D341Med (cell line): ENCODE measurements at places on chromosomes 12 and 14.
A peak's percentile ranks its signal among the peaks of the same experiment; 100 is the strongest.

- DNase-seq: no peak
Measured at GRCh38 chr14:61218157-61218556, 63.0 kb downstream of the TMEM30B start.

GRCh38 chr12:129067491-129067890 is 214.2 kb downstream of the GLT1D1 start:
- no peak for DNase-seq

- no peak for DNase-seq
Measured at GRCh38 chr12:107435072-107435471, 250.5 kb upstream of the PWP1 start.

DNA sequence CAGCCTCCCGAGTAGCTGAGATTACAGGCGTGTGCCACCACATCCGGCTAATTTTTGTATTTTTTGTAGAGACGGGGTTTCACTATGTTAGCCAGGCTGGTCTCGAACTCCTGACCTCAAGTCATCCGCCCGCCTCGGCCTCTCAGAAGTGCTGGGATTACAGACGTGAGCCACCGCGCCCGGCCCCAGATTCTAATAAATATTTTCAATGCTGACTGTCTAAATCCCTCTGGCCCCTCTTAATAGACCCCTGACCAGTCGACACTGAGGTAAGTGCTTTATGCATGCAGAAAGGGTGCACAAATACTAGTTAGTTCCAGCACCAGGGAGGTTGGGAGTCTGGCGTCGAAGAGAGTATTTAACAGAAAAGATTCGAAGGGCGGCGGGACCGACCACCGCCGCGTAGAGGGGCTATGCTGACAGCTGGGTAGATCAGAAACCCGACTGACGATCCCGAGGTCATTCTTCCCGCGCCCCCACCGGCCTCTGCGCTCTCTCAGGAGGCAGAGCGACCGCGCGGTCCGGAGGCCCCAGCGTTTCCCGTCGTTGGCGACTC is 1.1 kb upstream of the SPATS2 start:
- no peak for DNase-seq

- no peak for DNase-seq
Measured at GRCh38 chr14:59278111-59278510, 89.6 kb downstream of the DAAM1 start.

DNA sequence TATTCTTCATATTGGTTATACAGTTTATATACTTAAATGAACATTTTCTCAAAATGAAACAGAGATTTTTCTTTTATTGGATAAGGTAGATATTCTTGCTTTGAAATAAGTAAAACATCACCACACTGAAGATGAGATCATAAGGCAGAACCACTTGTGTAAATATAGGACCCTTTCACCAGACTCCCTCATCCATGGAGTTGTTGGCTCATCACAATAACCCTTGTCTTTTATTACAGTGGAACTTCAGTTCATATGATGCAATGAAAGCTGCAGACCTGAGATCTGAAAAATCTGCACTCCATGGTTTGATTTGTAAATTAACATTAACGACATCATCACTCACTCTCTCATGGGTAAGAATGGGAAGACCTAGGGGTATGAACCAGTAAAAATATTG is 51.9 kb upstream of the DBX2 start:
- no peak for DNase-seq

DNA sequence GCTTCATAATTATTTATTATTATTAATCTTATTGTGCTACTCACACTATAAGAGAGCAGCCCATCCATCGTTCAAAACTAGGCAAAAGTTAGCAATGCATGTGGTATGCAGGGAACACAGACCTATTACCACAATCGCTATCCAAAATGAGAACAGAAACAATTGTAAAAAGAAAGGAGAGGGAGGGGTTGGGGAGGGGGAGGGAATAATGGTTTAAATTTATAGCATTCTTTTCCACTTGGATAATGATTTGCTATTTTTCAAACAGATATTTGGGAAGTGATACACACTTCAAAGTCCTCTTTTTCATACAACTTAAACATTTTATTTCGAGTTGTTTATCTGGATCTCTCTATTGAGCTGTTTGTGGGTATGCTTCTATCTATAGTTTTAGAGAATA is 248.6 kb upstream of the SOX5 start:
- DNase-seq: no peak

GRCh38 chr12:109717390-109718357 is 4.0 kb downstream of the FAM222A start:
- no peak for DNase-seq

DNA sequence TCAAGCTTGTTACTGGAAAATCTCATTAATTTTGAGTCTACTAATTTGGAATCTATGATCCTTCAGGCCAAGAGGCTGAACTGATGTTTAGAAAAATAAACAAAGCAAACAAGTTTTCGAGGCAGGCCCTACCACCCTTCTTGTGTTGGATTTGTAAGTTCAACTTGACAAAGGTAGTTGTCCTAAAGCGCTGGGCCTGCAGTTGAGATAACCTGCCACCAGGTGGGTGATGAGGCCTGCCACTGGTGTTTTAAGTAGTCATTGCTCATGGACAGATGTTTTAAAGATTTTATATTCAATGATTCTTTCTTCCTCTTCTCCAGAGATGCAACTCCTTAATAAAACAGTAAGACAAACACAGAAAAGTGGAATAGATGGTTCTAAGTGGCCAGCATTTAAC is 19.4 kb downstream of the ACVRL1 start:
- peak; percentile 70 for DNase-seq

GRCh38 chr12:132491761-132492378 is 1.9 kb downstream of the FBRSL1 start:
- DNase-seq: no peak

DNA sequence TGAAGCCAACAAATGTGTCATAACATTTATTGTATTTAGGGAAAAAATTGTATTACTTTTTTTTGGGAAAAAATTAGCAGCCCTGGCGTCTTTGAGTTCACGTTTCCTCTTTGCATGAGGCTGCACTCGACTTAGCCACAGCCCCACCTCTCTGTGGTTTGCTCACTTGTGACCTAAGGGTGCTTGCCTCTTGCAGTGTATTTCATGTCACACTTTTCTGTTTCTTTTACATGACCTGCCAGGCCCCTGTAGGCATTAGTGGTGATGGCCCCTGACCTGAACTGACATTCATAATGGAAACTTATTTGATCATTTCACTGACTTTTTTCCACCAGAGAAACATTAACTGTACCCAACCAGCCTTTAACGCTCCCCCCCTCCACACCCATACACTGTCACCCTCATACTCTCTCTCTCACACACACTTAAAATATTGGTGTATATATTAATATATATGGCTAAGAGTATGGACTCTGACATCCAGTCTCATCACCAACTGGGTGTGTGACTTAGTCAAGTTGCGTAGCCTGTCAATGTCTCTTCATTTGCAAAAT is 122.9 kb downstream of the PRKCH start:
- no peak for DNase-seq

DNA sequence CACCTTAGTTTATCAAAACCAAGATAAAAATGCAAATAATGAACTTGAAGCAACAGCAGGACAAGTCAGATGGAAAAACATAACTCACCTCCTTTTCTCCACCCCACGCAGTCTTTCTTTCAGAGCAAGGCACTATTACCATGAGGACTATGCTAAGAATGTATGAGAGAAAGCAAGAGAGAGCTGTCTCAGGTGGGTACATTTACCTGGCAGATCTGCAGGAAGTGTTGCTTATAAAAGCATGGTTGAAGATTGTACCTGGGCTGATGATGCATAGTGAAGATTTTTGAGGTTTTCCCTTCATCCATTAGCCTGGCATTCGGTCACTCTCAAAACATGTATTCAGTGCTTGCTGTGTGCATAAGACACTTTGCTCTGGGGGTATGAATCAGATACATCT is 68.8 kb upstream of the IFNG-AS1 start:
- no peak for DNase-seq

- DNase-seq: no peak
Measured at GRCh38 chr12:60174476-60174875, 578.6 kb downstream of the SLC16A7 start.
